ENCODE measurements at places on chromosomes 4 and X.

- DNase-seq: no peak
These were observed 2.3 kb upstream of the UVSSA start for GRCh38 chr4:1344696-1345095.

DNA sequence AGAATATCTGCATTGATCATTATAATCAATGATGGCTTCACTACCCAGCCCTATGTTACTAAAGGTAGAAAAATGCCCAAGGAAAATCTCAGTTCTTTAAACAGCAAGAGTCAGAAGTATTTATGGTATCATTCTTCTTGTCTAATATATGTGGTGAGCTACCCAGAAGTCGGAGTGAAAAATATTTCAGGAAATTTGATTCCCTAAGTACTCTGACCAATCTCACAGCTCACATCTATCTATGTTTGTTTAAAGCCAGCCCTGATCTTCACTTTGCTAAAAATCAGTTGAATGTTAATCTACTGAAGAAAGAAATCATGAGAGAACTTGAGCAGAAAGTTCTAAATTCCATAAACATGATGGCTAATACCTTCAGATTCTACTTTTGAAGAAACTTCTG lies 522.9 kb upstream of the SLIT2 start:
- DNase-seq: no peak

DNA sequence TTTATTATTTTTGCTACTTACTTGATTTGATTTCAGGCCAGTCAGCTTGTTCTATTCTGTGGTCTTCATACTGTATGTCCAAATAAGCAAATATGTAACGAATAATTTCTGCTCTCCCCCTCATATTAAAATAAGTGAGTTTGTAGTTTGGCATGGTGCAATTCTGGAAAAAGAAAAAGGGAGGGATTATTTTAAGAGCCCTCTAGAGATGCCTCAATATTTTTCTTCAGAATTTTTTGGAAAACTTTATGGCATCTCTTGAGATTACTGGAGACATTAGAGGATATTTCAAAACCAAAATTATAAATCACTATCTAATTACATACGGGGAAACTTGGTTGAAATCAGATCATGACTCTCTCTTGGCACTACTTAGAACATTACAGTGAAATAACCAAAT lies 8.2 kb downstream of the HPGDS start:
- DNase-seq: no peak

- no peak for DNase-seq
These were observed 19.5 kb downstream of the CNGA2 start for GRCh38 chrX:151754047-151754429.

DNA sequence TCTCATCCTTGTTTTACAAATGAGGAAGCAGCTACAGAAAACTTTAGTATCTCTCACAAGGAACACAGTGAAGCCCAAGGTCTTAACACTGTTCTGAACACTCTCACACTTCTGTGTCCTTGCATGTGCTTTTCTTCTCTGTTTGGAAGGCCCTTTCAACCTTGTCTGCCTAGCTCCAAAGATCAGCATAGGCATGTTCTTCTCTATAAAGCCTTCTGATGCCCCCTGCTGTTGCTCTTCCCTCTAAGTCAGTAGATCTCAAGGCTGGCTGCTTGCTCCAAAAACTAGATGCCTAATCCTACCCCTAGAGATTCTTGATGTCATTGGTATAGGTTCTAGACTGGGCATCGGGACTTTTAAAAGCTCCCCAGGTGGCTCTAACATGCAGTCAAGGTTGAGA lies 5.9 kb downstream of the APOO start:
- DNase-seq: no peak

DNA sequence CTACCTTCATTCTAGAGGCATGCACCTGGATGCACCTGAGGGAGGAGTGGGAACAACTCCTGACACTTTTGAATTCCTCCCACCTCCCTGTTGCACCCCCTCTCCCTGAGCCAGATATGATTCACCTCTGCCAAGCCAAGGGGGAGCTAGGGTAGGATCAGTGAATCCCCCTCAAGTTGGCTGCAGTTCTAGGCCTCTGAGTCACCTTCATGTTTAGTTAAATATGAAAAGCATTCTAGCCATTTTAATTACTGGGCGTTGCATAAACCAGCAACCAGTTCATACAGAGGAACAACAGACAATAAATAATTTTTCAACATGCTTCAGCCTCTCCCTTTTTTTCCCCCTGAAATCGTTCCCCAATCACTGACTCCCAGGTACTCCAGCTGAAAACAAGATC lies 1440.2 kb downstream of the ADGRL3 start:
- no peak for DNase-seq

GRCh38 chr4:126957987-126958386 lies 674.8 kb upstream of the INTU start:
- DNase-seq: no peak

- DNase-seq: no peak
These were observed 99.8 kb downstream of the AFAP1 start for GRCh38 chr4:7839856-7840255.

DNA sequence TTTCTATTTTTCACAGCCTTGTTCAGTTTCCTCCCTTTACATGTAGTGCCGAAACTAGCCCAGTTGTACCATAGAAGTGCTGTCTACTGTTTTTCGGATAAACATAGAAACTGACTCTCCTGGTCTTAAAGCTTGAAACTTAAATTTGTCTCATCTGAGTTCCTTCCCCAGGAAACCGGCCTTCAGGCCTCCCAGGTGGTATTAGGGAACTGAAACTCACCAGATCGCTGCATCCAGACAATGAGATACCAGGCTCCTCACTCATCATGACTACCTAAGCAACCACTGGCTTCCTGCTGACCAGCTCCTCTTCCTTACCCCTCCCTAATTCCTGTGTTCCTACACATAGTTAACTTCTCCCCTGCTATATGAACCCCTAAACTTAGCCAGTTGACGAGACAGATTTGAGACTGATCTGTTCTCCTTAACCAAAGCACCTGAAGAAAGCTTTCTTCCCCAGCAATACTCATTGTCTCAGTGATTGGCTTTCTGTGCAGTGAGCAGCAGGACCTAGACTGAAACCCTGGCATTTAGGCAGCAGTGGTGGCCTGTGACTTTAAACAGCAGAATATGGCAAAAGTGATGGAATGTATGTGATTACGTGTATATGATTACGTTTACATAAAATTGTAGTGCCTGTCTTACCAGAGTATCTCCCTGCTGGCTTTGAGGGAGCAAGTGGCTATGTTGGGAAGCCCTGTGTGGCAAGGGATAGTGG lies 959.1 kb upstream of the LCORL start:
- DNase-seq: no peak

DNA sequence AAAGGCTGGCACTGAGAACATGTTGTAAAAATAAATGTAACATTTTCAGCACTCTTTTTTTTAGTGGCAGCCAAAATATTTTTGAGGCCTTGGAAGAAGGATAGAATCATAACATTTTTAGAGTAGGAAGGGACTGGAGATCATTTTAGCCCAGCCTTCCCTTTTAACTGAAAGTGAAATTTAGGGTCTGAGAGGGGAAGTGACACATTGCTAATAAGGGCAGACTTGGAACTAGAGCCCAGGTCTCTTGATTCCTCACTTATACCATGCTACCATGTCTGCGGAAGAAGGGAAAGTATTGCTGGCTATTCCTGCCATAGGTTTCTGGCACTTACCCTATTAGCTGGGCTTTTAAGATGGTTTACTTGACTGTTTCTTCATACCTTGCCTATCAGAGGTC lies 4.8 kb downstream of the WDR44 start:
- DNase-seq: no peak

GRCh38 chr4:70057651-70058050 lies 7.4 kb downstream of the HTN1 start:
- no peak for DNase-seq

DNA sequence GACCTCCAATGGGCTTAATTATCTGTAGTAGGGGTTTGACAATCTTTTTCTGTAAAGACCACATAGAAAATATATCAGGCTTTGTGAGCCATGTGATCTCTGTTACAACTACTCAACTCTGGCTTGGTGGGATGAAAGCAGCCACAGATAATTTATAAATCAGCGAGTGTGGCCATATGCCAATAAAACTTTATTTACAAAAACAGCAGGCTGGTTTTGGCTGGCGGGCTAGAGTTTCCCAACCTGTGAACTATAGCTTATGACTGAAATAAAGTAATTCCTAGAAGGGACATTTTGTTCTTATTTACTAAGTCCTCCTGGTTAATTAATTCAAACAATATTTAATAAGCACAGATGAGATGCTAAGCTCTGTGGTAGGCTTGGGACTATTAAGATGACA lies 35.9 kb upstream of the AMELX start:
- DNase-seq: no peak

- DNase-seq: no peak
These were observed 253.3 kb downstream of the NAP1L3 start for GRCh38 chrX:93420090-93420489.

DNA sequence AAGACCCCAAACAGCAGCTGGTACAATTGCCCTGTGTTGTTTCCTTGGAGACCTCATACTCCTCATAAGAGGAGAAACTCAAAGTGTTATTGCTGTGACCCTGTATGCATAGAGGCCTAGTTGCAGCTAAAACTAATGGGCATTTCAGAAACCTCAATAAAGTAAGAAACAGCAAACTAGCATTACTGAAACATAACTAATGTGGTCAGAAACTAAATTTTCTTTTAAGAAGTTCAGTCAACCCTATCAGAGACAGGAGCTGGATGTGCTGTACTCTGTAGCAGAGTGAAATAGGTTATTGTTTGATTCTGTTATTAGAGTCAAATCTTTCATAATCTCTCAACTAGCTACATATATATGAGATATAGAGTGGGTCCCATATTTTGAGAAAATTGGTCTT lies 257.5 kb upstream of the IRS4 start:
- DNase-seq: no peak

- no peak for DNase-seq
These were observed 16.0 kb downstream of the CLOCK start for GRCh38 chr4:55530691-55531090.

GRCh38 chr4:113316879-113317278 lies 267.4 kb downstream of the ANK2 start:
- DNase-seq: no peak

GRCh38 chr4:89316211-89316610 lies 8.6 kb upstream of the GPRIN3 start:
- DNase-seq: no peak

- DNase-seq: no peak
These were observed 32.1 kb upstream of the RAPGEF2 start for GRCh38 chr4:159070742-159071141.

GRCh38 chrX:111086591-111087006 lies 9.4 kb upstream of the PAK3 start:
- no peak for DNase-seq

DNA sequence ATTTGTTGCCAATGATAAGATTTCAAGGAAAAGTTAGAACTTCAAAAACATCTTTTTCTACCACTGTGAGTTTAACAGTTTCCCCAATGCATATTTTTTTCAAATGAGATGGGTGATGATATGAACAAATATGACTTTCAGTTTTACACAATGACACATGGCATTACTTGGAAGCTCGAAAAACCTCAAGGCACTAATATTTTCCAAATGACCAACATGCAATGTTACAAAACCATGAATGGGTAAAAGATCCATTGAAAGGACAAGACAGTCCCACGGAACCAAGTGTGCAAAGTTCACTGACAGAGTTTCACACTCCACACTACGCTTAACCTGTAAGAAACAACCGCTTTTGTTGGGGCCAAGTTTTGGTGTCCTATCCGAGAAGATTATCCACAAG lies 84.5 kb downstream of the CD99L2 start:
- no peak for DNase-seq

DNA sequence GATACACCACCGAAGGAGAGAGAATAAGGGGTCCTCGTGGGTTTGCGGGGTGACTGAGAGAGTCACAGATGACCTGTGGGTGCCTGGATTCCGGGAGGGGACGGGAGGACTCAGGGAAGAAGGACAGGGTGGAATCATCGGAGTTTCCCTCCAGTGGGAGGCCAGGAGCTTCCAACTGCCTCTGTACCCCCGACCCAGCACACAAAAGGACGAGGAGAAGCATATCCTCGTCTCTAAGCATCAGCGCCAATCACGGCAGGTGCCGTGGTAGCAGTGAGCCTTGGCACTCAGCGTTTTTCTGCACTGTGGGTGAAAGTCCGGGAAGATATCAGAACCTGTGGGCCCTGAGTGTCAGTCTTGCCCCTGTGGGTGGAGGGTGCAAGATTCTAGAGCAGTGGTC lies 62.0 kb downstream of the ASMT start:
- DNase-seq: no peak

DNA sequence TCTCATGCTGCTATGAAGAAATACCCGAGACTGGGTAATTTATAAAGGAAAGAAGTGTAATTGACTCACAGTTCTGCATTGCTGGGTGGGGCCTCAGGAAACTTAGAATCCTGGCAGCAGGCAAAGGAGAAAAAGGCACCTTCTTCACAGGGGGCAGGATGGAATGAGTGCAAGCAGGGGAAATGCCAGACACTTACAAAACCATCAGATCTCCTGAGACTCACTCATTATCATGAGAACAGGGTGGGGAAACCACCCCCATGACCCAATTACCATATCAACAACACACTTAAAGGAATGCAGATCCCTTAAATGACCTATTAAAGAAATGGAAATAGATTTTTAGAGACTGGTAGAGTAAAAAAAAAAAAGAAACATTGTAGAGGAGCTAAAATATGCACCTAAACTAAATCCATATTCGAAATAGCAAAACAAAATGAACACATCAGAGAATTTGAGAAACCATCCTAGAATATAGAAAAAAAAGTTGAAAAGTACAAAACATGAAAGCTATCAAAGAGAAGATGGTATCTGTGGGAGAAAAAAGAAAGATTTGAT lies 104.3 kb upstream of the UGT8 start:
- DNase-seq: no peak

- peak; percentile 67 for DNase-seq
These were observed 73.1 kb downstream of the PHEX start for GRCh38 chrX:22105231-22105630.

- DNase-seq: no peak
These were observed 5.0 kb downstream of the F8A1 start for GRCh38 chrX:154890990-154891639.

DNA sequence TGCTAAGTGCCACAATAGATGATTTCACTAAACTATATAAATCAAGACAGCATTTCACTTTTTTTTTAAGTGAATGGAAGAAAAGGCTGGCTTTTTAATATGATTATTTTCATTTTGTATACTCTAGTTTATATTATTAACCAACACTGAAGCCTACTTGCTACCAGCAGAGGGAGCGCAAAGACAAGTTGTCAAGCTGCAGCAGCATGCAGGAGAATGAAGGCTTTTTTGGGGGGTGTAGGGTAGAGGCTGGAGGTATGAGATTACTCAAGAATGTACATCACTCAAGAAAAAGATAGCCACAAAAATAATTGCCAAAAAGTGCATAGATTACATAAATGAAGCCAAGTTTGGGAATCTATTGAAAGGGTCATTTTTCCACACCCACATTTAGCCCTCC lies 519.5 kb downstream of the FGF13 start:
- DNase-seq: no peak

GRCh38 chr4:120731561-120731960 lies 191.0 kb downstream of the PRDM5 start:
- no peak for DNase-seq

DNA sequence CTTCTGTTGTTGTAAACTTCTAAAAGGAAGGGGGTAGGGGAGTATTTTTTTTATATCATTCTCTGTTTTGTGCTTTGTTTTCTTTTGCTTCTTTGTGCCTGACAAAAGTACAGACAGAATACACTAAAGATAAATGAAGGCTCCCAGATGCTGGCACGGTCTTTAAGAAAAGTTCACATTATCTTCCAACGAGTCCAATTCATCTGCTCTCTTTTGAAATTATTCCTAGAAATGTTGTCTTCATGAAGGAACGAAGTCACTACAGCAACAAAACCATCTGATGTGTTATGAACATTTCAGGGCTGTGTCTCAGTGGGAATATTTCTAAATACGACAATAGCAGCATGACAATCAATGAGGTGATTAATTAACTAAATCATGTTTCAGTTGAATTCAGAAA lies 813.8 kb upstream of the HTR2C start:
- no peak for DNase-seq

GRCh38 chrX:69124108-69124507 lies 41.1 kb downstream of the PJA1 start:
- no peak for DNase-seq
